Activated CD4-positive, alpha-beta T cell treated with anti-CD3 and anti-CD28 coated beads for 36 hours (primary cell): ENCODE measurements at places on chromosomes 5 and 9.

GRCh38 chr5:93274291-93274690 lies 306.7 kb downstream of the NR2F1-AS1 start:
- no peak for DNase-seq

GRCh38 chr5:56327809-56328208 lies 94.7 kb upstream of the ANKRD55 start:
- DNase-seq, result peak; percentile 91

GRCh38 chr9:130172858-130173665 lies 858 bp downstream of the NCS1 start:
- DNase-seq, result peak; percentile 72

DNA sequence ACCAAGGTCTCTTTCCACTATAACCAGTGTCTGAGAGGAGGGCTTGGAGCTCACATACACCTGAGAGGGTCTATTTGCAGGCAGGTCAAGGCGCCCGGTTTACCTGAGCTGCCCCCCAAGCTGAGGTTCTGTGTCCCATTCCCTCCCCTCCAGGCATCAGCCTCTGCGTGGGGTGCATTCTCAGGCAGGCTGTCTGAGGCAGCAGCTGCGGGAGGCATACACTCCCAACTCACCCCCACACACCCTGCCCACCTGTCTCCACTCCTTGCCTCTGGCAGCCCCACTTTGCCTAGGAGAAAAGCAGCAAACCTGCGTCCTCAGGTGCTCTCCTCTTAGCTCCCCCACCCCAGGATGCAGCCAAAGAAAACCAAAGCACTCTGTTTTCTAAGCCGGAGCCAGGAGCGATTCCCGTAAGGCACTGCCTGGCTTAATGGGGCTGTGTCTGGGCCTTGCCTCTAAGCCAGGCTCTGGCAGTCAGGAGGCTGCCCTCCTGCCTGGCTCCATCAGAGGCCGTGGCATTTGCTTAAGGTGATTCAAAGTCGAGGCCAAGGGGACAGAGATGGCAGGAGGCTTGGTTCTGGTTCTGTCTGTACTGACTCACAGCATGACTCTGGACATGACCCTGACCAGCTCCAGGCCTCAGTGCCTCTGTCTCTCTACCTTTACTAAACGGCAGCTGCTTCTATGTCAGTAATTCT lies 139.2 kb upstream of the TRIM32 start:
- no peak for DNase-seq

DNA sequence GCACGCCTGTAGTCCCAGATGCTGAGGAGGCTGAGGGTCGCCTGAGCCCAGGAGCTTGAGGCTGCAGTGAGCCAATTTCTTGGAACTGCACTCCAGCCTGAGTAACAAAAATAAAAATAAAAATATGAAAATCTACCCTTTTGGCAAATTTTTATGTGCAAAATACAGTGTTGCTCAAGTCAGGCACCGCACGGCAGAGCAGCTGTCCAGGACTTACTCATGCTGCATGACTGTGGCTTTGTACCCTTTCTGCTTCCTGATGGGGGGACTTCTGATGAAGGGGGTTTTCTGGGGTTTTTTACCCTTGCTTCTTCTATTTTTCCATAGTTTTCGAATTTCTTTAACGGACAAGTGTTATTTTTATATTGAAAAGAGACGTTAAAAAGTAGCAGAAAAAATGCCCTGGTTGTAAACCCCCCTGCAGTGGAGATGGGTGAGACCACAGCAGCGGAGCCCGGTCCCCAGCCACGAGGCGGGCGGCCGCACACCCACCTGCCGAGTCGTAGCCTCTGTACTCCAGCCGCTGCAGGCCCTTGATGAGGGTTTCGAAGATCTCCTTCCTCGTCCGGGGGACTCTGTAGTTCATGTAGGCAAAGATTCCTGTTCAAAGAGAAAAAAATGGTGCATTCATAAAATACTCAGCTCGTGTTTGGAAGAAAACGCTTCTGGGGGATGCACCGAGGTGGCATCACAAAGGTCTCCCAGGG lies 15.0 kb downstream of the GFPT2 start:
- DNase-seq, result no peak

- no peak for DNase-seq
Observed at GRCh38 chr5:65800775-65801174, 78.8 kb downstream of the NLN start.

GRCh38 chr5:76099756-76100155 lies 16.6 kb downstream of the SV2C start:
- DNase-seq, result no peak

- DNase-seq, result no peak
Observed at GRCh38 chr9:83081010-83081409, 18.1 kb upstream of the RASEF start.
